Urothelium cell line (cell line): ENCODE measurements at places on chromosomes 3 and 15.

- no peak for DNase-seq
Measured at GRCh38 chr15:77834276-77834990, 201.7 kb upstream of the LINGO1 start.

GRCh38 chr15:30997270-30997669 lies 5.8 kb upstream of the MTMR10 start:
- DNase-seq, result no peak

DNA sequence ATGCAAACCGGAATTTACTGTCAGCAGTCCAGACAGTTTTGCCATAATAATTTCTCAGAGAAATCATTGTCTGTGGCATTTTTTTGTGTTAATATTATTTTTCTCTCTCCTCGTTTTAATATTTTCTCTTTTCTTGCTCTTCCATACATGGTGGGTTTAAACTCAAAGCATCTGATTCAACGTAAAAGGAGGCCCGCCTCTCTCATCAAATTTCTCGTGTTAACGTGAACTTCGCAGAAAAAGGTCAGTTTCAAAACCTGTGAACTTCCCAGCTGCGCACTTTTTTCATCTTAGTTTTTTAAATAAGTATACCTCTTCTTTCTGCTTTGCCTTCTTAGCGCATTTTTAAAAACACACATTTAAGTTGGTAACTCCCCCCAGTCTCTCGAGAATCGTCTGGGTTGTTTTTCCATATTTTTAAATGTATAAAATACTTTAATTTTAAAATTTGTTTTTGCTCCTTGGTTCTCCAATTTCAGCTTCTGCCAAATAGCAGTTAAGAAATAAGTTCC lies 9.1 kb downstream of the SHOX2 start:
- DNase-seq, result no peak

DNA sequence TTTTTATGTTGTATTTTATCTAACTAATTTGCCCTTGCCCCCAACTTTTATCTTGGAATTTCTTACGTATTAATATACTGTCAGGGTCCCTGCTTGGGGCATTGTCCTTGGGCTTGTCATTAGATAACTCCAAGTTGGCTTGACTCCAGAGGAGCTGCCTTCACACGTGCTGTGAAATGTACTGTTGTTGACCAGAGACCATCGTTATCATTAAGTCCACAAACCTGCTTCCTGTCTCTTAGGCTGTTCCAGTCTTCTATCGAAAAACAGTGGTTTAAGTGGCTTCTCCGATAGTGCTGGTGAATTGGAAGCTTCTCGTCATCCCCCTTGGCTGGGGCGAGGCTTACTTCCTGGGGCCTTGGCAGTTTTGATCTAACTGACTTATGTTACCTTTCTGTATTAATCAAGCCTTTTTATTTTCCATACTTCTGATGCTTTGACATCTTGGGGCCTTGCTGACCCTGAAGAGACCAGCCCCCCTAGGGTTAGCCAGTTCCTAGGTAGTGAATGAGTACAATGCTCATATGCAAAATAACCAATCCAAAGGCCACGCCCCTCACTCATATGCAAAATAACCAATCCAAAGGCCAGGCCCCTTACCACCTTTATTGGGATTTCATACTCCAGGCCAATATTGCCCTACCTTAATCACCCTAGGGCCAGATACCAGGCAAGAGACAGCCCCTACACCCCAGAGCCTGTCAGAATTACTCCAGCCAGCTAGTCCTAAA lies 164.5 kb downstream of the IGF1R start:
- no peak for DNase-seq

DNA sequence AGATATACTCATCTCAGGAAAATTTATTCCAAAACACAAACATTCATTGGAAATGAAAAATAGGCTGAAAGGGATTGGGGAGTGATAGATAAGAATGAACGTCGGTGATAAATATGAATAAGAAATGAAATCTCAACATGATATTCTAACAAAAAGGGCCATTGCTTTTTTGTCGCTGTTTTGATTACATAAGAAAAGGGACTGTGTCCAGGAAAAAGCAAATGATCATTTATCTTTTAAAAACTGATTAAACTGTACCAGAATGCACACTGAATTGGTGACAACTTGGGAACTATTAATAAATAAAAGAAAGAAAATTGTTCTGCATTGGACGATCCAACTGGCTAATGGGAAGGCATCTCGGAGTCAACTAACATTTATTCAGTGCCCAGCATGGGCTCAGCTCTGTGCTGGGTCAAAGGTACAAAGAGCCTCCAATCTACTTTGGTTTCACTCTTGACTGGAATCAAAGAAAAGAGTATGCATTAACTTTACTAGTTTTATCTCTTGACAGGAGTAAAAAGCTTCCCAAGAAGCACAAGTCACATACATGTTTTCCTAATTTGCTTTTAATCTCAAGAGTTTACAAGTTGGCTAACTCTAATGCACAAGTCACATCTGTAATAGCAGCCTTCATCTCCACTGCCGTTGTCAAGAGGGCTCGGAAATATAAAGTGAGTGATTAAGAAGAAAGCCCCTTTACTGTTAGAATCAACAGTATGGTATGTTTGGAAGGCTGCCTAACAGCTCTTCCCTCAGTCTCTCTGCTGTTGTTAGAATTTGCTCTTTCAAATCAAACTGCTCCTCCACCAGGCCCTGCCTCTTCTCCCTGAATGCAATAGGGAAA lies 280.0 kb downstream of the IGSF11 start:
- DNase-seq, result no peak

- no peak for DNase-seq
Measured at GRCh38 chr15:49734831-49735508, 114.1 kb downstream of the DTWD1 start.

GRCh38 chr15:29522373-29523276 lies 253.0 kb upstream of the NSMCE3 start:
- DNase-seq, result no peak

DNA sequence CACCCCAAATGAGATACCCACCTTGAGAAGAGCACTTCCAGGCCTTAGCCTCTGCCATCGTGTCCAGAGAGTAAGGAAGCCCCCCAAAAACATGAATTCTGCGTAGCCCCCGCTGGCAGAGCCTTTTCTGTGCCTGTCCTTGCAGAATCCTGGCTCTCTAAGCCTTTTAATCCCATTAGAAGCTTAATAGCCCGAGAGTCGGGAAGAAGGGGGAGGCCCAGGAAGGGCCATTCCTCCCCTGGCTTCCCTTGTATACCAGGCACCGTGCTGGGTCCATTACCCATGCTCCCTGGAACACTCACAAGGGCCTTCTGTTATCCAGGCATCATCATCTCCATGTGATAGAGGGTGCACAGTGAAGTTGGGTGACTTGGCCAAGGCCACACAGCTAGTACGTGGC lies 7.1 kb downstream of the SPTBN5 start:
- no peak for DNase-seq

GRCh38 chr3:135051409-135051973 lies 256.4 kb downstream of the EPHB1 start:
- DNase-seq, result no peak

DNA sequence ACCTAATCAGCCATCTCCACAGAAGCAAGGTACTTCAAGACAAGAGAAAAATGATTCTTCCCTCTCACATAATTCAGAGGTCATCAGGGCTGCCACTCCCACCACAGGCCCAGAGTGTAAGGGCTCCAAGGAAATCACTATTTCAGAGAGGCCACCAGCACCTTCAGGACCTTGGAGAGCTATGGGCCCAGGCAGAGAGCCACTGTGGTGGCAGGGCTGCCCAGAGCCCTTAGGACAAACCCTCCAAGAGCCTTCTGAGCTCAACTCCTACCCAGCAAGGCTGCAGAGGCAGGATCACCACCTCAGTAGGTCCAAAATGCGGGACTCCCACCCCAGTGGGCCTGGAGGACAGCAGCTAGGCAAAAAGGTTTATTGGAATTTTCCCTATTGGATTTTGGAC lies 17.9 kb upstream of the FAN1 start:
- no peak for DNase-seq

DNA sequence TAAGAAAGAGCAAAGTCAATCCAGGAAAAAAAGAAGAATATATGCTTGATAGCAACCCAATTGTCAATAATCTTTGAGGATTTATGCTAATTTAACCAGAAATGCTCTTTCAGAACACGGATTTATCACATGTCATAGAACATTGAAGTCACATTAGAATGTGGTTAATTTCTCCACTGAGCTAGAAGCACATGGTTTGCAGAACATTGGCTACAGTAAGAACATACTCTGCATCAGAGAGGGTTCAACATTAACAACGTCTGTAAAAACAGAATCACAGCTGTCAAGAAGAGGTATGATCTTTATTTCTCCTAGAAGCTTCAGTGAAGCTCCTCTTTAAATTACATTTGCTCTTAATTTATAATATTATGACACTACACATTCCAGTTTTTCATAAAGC lies 619.7 kb upstream of the AGTR1 start:
- no peak for DNase-seq

- DNase-seq, result no peak
Measured at GRCh38 chr3:48215019-48215418, 8.3 kb upstream of the CAMP start.

GRCh38 chr3:11250902-11251806 lies 21.0 kb upstream of the ATG7 start:
- DNase-seq, result no peak

DNA sequence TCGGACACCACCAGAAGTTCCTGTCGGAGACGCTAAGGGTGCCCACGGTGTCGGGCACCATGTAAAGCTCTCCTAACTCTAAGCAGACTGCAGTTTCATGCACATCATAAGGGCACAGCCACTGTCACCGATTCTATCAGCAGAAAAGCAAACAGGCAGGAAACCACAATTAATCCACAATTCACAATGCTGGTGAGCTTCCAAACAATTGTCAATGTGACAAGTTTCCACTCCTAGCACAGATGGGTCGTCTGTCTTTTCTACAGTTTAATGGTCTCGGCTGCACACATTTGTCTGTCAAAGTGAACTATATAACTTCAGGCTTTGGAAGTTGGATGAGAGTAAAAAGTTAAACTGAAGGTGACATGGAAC lies 8.8 kb upstream of the OCA2 start:
- no peak for DNase-seq

GRCh38 chr3:30548600-30548999 lies 57.8 kb upstream of the TGFBR2 start:
- DNase-seq, result no peak

GRCh38 chr3:82229397-82229796 lies 468.0 kb upstream of the GBE1 start:
- DNase-seq, result no peak

DNA sequence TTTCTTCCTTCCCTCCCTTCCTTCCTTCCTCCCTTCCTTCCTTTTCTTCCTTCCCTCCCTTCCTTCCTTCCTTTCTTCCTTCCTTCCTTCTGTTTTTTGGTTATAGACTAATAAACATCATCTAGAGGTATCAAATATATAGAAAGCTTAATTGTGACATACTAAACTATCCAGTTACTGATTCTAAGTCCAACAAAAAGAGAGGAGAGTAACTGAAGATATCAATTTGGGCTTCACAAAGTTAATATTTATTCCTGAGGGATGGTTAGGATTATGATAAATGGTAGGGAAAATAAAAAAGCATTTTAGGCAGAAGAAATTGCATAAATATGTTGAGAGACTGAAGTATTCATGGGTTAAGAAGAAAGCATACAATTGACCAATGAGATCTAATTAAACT lies 7.8 kb upstream of the CLDN16 start:
- DNase-seq, result no peak

DNA sequence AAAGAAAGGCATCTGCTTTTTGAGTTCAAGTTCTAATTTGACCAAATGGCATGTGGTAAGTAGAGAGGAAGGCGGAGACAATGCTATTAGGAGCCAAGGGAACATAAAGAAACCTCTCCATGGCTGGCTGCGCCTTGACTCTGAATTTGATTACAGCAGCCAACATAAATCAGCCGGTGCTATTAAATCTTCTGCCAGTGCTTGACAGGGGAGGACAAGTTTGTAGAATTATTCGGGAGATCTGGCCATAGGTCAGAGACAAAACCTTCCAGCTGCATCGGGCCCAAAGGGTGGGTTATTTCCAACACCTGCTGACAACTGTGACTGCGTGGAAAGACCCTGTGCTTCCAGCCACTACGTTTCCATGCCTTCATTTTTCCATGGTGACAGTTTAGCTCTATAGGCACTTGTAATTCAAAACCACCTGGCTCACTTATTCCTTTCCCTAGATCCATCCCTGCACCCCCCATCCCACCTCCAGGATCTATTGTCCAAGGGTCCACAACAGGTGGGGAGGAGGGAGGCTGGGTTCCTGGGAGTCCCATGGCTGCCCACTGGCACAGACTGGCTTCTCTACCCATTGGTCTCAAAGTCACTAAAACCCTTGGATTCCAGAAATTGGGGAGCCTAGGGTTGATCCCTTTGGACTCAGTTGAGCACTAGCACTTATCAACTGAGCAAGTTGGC lies 15.9 kb downstream of the COLQ start:
- no peak for DNase-seq

DNA sequence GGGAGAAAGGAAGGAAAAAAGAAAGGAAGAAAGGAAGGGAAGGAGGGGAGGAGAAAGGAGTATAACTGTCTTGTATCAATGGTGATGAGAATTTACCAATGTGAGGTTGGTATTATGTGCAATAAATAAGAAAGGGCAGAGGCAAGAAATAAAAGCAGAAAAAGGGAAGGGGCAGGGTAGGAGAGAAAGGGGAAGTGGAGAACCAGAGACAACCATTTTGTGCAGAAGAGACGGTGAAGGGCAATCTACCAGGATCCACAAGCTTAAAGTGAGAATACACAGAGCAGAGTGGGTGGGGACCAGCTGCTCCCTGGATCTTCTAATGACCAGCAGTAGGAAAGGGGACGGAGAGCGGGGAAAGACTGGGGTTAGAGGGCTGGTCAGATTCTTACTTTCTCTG lies 106.9 kb upstream of the SLCO2A1 start:
- no peak for DNase-seq

GRCh38 chr15:67843571-67844387 lies 3.9 kb upstream of the RNU6-1 start:
- DNase-seq, result no peak

DNA sequence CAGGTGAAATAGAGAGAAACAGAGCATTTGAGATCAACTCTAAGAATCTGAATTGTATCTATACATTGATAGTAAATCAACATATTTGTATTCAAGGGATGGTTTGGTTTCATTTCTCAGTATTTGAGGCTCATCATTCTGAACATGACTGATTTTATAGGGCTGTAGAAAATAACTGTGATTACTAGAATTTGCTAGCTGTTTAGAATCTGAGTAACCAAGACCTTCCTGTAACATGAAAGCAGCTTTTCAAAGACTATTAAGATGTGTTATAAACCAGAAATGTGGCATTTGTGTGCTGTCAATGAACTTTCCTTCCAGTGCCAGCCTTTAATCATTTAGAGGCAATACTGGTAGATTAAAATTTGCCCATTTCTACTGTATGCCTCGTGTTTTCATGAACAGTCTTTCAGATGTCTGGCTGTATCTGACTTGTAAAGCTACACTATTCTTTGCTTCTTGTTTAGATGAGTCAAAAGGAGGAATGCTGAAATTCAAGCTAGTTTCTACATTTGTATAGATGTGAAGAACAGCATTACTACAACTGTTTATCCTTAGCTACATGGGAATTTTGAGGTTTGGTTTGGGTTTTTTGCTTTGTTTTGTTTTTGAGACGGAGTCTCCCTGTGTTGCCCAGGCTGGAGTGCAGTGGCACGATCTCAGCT lies 137.3 kb upstream of the BHLHE40 start:
- DNase-seq, result no peak

GRCh38 chr15:58361273-58361759 lies 70.5 kb upstream of the LIPC start:
- DNase-seq, result no peak

- no peak for DNase-seq
Measured at GRCh38 chr15:55494931-55495330, 13.1 kb downstream of the DNAAF4 start.

- DNase-seq, result no peak
Measured at GRCh38 chr3:194357681-194358080, 6.6 kb upstream of the CPN2 start.

- no peak for DNase-seq
Measured at GRCh38 chr3:76958274-76958673, 81.6 kb upstream of the ROBO2 start.

GRCh38 chr3:63617391-63617790 lies 35.1 kb upstream of the SNTN start:
- no peak for DNase-seq
